Forelimb muscle (tissue), 1 donor: ENCODE measurements at places on chromosomes 7 and 10.

- no peak for DNase-seq
Observed at GRCh38 chr7:131657881-131658280, 101.5 kb upstream of the PODXL start.

DNA sequence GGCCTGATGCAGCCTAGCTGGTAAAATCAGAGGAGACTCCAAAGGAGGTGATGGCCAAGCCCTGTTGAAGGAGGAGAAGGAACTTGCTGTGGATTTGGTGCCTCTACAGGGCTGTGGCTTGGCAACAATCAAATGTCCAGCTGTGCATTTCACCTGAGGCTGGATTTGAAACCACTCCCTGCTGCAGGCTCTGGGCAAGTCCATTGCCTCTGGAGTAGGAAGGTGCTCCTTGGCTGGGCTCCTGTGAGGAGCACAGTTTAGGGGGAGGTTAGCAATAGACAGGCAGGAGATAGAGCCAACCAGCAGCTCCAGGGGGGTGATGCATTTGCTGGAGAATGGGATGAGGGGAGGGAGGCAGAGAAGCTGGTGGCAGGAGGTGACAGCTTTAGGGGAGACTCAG lies 26.5 kb downstream of the CDH23 start:
- no peak for DNase-seq

- no peak for DNase-seq
Observed at GRCh38 chr10:1204434-1205326, 148.5 kb downstream of the WDR37 start.

DNA sequence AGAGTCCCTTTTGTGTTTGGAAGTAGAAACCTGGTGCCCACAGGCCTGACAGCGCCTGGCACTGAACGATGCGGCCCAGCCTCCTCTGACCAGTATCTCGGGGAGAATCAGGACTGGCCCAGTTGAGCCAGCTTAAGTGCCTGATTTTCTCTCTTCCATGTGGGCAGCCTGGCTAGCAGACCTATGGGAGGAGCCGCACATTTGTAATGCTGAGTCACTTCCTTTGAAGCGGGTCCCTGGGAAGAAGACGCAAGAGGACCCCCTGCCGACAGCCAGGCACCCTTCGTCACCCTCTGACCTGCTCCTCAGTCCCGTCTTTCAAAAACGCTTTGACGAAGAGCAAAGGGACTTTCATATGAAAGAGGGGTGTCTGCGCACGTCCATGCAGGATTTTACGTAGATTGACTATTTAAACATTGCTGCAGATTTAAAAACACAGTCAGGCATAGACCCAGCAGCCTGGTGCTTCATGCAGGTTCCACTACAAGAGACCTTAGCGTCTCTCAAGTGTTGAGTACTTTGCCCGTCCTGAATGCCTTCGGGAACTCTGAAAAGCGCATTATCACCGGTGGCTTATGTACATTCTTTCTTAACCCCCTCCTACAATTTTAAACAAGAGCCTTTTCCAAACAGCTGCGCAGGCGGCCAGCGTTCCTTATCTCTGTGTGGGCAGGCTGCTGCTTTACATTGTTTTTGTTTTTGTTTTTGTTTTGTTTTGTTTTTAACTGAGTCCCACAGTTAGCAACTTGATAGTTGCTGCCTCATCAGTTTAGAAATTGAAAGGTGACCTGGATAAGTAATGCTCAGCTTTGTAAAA lies 36.5 kb upstream of the AP5Z1 start:
- no peak for DNase-seq

- peak; percentile 84 for DNase-seq
Observed at GRCh38 chr10:94315975-94316464, 46.7 kb downstream of the NOC3L start.

DNA sequence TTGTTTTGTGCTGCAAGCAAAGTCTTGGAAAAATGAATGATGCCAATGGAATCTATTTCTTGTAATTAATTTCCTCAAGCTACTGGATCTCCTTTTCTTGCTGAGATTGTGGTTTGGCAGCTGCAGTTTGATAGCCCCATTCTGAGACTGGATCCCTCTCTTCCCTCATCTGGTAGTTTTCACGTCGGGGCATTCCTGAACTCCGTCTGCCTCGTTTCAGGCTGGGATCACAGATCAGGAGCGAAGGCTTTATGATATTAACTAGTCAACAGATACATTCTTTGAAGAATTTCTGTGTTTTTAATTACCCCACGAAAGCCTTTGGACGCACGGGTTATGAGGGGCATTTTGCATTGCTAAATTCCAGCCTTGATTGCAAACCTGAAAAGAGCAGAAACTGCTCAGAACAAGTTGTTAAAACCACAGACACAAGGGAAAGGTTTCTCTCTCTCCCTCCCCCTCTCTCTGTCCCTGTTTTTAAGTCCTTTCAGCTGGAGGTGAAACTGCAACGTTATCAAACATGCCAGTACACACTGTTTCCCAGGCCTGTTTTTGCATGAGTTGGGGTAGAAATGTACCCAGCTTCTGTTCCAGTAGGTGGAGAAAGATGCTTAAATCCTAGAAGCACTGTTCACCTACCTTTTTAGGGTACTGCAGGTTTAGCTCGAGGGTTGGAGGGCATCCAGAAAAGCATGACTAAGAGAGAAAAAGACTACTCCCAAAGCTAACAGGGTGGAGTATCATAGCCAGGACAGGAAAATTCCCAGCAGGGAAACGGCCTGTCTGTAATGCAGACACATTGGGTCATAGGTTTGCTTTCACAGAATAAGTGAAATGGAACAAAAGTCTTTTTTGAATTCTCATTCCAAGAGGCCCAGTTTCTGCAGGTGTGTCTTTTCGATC lies 124.3 kb downstream of the CUX1 start:
- DNase-seq = no peak

DNA sequence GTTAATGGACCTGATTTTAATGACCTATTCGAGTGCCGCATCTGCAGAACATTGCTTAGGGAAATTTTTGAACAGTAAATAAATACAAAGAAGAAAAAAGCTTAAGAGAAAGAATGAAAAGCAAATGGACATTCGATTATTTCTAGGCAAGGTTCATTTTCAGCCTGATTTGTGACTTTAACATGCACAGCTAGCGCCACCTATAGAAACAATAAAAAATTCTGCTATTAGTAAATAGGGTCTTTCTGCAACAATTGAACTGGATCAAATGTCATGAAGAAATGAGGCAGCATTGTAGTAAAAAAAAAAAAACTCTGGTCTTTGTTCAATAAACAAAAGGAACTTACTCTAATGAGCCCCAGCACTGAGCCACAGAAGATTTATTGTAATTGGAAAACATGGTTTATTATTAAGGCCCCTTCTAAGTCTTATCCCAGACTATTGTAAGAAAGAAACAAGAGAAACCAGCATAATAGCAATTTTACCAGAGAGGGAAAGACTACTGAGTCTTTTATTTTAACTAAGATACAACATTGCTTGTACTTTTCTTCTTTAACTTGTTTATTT lies 41.4 kb upstream of the GHITM start:
- no peak for DNase-seq

DNA sequence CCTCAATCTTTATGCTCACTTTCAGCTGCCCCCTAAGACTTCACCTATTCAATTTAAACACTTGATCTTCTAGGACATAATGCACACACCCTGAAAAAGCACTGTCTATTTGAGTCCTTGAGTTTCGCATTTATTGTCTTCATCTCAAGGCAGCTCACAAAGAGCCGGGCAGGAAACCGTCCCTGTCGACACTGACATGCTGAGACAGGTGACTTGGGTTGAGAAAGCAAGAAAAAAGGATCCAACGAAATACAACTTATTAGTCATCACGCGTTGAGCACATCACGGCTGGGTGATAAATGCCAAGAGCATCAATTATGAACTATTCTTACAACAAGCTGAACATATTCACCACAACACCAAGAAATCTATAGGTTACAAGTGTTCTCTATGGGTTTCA lies 91.1 kb downstream of the CALN1 start:
- no peak for DNase-seq

DNA sequence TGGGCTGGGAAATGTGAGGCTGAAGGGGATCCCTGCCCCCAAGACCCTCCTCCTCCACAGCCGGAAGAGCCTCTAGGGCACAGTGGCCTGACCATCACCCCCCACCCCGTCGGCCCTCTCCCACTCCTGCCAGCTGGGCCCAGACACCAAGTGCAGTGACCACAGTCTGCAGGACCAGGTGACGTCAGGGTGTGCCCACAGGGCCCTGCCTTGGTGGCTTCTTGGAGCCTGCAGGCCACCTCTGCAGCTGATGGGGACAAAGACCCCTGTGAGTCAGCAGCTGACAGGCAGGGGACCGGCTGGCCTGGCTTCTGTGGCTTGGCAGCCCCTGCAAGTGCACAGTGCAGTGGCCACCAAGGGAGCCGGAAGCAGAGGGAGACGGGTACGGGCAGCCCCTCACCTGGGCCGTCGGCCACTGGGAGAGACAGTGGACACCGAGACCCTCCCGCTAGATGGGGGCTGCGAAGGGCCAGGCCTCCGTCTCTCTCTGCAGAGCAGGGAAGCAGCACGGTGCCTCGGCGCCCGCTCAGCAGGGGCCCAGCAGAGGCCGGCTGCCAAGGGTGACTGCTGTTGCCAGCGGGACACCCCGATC lies 274.6 kb downstream of the ELFN1 start:
- DNase-seq = no peak

- DNase-seq = no peak
Observed at GRCh38 chr7:105635197-105635596, 53.9 kb upstream of the EFCAB10 start.

DNA sequence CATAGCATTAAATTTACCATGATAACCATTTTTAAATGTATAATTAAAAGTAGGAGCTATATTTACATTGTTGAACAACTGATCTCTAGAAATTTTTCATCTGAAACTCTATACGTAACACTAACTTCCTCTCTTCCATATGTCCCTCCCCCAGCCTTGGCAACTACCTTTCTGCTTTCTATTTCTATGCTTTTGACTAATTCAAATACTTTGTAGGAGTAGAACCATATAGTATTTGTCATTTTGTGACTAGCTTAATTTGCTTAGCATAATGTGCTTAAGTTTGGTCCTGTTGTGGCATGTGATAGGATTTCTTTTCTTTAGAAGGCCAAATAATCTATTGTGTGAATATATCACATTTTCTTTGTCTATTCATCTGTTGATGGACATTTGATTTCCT lies 225.3 kb upstream of the POT1 start:
- no peak for DNase-seq

DNA sequence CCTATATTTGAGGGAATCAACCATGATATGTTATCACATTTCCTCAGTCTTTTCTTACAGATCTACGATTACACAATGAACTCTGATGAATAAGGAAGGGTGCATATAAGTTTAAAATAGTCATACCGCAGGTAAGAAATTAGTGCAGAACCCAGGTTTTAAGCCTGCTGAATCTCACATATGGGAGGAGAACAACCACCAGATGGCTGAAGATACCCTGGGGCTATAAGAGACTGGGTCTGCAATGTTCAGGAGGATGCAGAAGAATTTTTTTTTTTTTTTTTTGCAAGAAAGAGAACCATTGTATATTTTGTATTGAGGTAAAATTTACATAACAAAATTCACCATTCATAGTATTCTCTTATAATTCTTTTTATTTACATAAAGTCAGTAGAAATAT lies 372.3 kb upstream of the MYO3A start:
- DNase-seq = no peak

GRCh38 chr10:87847550-87847949 lies 15.8 kb downstream of the KLLN start:
- DNase-seq = no peak

- no peak for DNase-seq
Observed at GRCh38 chr7:51198654-51199053, 118.0 kb downstream of the COBL start.

DNA sequence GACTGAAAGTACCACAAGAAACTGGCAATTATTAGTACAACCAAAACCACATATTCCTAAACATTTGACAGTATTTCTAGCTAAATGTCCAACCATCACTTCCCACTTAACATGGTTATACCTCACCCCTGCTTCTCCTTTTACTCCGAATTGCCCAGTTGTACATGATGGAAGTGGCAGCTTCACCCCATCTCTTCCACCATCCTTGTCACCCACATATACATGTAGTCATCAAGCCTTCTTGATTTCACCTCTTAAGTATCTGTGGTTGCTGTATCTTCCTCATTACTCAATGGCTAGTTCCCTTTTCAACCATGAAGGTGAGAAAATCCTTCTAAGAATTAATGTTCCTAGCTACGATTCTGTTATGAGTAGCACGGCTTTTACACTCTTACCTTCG lies 388.2 kb downstream of the CALN1 start:
- no peak for DNase-seq

DNA sequence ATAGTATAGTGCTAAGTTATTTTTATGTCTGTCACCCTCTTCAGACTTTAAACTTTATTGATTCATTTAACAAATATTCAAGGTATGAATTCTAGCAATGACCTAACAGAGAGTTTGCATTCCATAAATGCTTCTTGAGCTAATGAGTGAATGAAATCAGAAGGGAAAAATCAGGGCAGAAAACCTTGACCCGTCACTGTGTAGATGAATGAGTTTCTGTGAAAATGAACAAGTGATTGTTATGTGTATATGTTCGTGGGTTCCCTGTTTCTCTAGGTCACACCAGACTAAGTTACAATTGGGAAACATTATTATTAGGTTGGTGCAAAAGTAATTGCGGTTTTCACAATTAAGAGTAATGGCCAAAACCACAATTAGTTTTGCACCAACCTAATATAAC lies 30.1 kb downstream of the APBB1IP start:
- DNase-seq = no peak

GRCh38 chr10:89091496-89091895 lies 100.9 kb downstream of the FAS start:
- no peak for DNase-seq

GRCh38 chr10:128483216-128483615 lies 357.0 kb upstream of the MKI67 start:
- no peak for DNase-seq

GRCh38 chr7:50213622-50214017 lies 90.9 kb upstream of the IKZF1 start:
- no peak for DNase-seq

- no peak for DNase-seq
Observed at GRCh38 chr7:87127019-87127418, 25.2 kb upstream of the DMTF1 start.

GRCh38 chr10:45425621-45426563 lies 51.9 kb downstream of the ALOX5 start:
- no peak for DNase-seq

DNA sequence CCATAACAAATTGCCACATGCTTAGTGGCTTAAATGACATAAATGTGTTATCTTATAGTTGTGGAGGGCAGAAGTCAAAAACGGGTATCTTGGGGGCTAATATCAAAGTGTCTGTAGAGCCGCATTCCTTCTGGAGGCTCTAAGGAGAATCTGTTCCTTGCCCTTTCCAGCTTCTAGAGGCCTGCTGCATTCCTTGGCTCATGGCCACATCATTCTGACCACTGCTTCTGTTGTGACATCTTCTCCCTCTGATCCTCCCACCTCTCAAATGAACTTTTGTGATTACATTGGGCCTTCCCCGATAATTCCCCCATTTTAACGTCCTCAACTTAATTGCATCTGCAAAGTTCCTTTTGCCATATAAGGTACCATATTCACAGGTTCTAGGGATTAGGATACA lies 76.1 kb downstream of the CYP26A1 start:
- DNase-seq = no peak

GRCh38 chr10:29022513-29022912 lies 266.4 kb upstream of the LYZL1 start:
- DNase-seq = no peak
